ENCODE measurements at places on chromosomes 3 and 15. TPM values are rescaled to one million over a fixed set of nuclear protein-coding genes. Genes with fewer than 3 reads are reported as not detected.

DNA sequence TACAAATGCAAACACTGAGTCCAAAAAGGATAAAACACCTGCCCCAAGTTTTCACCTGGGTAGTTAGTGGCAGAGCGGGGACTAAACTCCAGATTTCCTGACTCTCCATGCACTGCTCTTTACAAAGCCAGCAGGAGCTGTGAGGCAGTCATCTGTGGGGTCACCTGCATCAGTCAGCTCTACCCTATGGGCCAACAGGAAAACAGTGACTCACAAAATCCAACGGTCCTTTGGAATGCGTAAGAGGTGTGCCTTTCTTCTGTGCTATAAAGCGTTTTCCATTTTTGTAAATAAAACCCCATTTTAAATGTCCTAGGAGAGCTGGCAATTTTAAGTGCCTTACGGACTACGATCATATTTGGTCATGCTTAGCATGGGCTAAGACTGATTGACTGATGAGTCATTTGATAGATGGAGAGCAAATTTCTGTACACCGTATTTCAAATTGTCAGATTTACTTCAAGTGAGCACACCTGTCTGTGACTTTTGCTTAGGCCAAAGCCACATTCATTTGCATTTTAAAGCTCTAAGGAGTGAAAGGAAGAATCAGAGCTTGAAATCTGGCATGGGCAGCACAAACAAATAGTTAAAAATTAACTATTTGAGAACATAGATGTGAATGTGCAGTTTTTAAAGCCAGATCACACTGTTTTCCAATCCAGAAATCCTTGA lies 4.4 kb upstream of the COL8A1 start:
- no peak for DNase-seq

- no peak for DNase-seq
These were observed 17.2 kb upstream of the ANKDD1A start for GRCh38 chr15:64894395-64895056.

- peak; percentile 7 for DNase-seq
These were observed 97.3 kb downstream of the DAPK2 start for GRCh38 chr15:63948971-63949370.

DNA sequence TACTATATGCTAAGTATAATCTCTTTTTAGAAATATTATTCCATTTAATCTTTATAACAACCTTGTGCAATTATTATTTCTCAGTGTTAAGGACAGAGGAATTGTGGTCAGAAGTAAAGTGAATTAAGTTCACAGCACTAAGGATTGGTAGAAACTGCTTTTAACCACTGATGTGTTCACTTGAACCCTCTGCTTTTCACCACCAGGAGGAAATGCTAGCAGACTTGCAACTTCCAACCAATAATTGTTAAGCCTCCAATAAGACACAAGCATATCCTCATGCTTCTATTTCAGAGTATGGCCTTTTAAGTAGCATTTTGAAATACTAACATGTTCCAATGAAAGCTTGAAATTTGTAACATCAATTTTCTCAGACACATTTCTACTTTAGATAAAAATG lies 527.4 kb downstream of the SI start:
- DNase-seq = no peak

DNA sequence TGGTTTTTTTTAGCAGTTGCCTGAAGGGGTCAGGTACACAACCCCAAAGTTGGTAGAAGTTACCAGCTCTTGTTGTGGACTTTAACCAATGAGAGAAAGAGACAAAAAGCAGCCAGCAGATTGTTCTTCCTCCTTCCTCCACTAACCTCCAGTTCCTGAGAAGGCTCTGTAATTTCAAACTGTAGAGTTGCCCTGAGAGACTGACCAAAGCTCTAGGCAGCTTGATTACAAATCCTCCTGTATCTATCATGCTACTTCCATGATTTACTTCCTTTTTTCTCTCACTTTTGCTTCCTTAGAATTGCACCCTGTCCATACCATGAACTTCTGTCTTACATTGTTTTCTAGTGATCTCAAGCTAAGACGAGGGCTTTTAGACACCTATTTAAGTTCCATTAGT lies 29.2 kb downstream of the NSUN3 start:
- DNase-seq = no peak

- DNase-seq = no peak
These were observed 246.1 kb downstream of the ZIC1 start for GRCh38 chr3:147655236-147655635.

GRCh38 chr3:23916152-23916885 lies 471 bp downstream of the NKIRAS1 start:
- no peak for DNase-seq

- DNase-seq = peak; percentile 42
These were observed 13.0 kb upstream of the TSEN2 start for GRCh38 chr3:12471241-12471640.

DNA sequence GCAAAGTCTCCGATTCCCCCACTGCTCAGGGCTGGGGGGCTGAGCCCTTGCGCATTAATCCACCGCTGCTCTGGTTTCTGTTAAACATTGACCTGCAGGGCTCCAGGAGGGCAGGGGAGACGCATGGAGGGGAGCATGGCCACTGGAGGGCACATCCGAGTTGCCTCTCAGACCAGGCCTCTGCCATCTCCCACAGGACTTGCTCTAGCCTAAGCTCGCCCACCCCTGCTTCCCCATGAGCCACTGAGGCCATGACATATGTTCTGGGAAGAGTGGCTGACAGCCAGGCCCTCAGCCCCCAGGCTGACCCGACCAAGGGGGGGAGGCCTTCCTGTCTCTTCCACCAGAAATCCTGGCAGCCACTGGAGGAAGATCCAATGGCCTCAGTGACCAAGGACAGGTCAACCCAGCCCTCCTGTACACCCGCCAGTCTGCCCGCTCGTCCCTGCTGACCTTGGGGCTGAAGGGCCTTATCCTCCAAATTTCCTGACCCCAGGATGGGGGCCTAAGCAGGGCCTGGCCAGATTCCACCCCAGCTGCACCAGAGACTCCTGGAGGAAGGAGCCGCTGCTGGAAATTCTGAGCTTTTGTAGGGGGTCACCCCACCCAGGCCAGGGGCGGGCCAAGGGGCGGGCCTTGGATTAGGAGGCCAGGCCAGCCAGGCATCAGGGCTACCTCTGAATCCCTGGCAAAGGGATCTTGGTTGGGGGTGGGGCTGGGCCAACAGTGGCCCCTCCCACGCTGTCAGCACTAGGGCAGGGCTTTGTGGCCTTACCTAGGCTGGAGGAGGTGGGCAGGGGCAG lies at the start of gene HYAL1:
TSS of gene HYAL1 (minus strand) at position 562 of the 803 bp plus-strand sequence. CDS start 618 bp downstream, outside the sequence.
- DNase-seq = no peak

DNA sequence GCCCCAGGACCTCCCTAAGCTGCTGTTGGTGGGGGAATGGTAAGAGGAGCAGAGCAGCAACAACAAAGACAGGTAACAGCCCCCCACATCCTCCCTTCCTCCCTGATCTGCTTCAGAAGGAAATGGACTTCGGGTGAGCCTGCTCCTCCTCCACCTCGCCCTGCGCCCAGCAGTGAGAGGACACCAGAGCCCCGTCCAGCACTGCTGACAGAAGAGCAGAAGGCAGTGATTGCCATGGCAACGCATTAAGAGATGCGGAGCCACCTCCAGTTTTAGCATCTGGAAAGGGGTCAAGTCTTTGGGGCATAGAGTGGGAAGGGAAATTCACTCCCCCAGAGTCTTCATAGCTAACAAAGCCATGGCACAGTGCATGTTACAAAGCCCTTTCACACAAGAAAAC lies 77.6 kb upstream of the HRH1 start:
- no peak for DNase-seq

DNA sequence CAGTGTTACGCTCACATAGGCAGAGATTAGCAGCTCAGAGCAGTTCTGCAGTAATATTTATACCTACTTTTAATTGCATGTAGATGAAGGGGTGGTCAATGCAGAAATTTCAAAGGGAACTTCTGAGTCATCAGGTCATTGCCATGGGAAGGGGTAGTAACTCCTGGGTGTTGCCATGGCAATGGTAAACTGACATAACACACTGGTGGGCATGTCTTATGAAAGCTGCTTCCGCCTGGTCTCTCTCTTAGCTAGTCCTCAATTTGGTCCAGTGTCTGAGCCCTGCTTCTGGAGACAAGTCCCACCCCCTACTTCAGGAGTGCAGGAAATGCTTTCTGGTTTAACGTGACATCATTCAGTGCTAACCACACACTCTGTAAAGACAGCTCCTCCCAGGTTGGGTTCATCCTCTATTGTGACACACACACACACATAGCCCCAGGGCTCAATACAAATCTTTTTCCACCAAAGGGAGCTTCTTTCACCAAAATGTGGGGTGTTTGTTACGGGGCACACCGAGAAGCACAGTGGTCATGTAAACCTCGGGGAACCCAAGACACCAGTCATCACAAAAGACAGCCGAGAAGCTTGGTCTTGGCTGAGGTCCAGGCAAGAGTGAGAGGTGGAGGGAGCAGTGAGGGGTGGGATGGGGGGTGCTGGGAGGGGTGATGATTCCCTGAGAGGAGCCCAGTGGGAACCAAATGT lies 74.5 kb downstream of the TLE3 start:
- peak; percentile 98 for DNase-seq

- peak; percentile 57 for DNase-seq
These were observed 348.6 kb downstream of the PLCL2 start for GRCh38 chr3:17233398-17233800.

GRCh38 chr3:11522953-11523571 lies 120.7 kb downstream of the VGLL4 start:
- DNase-seq = no peak

DNA sequence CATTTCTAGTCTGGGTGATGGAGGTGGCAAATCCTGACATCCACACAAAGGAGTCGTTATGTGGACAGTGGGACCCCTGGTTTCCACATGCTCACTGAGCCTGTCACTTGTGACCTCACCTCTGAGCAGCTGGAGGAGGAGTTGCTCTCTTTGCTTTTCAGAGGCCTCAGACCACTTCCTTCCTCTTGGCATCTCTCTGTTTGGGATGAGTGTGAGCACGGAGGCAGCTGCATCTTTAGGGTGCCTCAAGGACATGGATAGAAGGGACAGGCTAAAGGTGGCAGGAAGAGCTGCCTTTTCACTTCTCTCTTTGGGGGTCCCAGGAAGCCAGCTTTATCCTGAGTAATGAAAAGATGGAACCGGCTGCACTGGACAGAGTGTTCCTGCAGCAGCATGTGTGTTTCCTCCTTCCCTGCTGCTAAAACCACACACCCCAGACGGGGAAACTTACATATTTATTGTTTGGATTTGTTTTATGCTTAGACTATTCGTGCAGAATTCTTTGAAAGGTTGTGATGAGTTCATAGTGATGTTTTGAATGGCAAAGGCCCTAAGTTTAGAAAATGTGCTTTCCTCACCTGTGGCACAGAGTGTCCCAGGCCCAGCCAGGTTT lies 31.8 kb downstream of the GPR171 start:
- DNase-seq = no peak

DNA sequence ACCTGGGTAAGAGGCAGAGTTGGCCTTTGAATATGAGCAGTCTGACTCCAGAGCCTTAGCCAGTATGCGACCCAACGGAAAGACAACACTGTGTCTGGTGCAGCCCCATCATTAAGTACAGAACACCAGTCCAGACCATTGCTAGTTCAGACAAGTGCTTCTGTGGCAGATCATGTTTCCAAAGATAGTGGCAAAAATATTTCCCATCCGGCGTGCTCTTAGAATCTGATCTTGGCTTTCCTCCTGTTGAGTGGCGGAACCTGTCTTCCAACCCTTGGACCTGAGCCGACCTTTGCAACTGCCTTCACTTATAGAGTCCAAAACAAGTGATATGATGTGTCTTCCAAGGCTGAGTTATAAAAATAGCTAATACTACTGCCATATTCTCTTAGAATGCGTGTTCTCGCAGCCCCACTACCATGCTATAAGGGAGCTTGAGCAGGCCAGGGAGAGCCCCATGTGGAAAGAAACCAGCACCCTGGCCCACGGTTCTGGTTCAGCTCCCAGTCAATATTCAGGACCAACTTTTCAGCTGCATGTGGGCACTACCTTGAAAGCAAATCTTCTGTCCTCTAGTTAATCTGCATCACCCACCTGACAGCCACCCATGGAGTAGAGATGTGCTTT lies 322.4 kb upstream of the SLCO3A1 start:
- no peak for DNase-seq

GRCh38 chr3:171121801-171122200 lies 95.3 kb upstream of the SLC2A2 start:
- DNase-seq = peak; percentile 19

DNA sequence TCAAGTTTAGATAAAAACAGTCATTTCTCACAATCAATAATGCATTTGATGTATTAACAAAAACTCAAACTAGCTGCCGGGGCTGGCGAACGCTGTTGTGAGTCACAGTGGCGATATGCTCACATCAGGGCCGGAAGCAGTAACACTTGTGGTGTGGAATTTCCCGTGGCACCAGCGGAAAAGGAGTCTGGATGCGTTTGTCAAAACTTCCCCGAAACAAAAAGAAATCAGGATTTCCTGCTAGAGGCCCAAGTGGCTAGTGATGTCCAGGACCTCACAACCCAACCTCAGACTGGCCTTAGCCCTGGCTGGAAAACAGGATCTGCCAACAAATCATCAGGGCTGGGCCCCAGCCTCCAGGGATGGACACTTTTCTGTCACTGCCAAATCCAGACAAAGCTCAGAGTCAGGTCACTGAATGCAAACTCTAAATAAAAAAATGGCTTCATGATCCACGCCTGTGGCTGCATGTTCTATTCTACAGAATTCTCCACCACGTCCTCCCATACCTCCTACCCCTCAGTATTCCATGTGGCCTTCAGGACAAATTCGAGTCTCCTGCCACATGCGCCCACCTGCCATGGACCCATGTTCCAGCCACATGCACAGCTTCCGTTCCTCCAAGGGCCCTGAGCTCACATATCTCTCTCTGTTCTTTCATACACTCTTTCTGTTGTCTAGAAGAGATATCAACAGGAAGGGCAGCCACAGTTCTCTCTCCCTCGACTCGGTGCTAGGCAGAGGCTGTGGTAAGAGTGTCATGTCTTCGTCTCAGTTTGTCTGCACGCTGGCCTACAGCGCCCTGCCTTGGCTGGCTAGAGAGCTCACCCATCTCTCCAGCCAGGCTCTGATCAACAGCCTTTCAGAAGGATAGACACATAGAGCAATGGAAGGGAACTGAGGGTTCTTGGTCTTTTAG lies 35.4 kb downstream of the EHD4 start:
- peak; percentile 56 for DNase-seq

DNA sequence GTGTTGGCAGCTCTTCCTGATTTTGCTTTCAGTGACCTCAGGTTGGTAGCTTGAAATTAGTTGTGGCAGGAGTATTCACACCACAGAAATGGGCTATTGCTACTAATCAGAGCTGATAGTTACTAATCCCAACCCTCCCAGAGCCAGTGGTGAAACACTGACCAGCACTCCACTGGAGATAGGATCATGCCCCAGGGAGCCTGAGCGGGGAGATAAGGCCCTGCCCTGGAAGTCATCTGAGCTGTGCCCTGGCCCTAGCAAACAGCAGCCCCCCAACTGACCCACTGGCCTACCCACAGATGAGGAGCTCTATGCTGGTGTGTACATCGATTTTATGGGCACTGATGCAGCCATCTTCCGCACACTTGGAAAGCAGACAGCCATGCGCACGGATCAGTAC lies 9.4 kb upstream of the GNAT1 start:
- no peak for DNase-seq

The MINDY4B gene
- total RNA-seq = not detected

The CD200R1 gene
- 0.48 TPM for total RNA-seq

The ANKDD1A gene
- 8.1 TPM for total RNA-seq

The GOLGA8T gene
- not detected for total RNA-seq

The HTR3E gene
- total RNA-seq = not detected

The AADAC gene
- 0.49 TPM for total RNA-seq

The DPPA2 gene
- total RNA-seq = not detected

The KBTBD8 gene
- total RNA-seq = 6.2 TPM

The FMN1 gene
- 5.8 TPM for total RNA-seq

The NOX5 gene
- 2.9 TPM for total RNA-seq

The CHCHD4 gene
- 21.1 TPM for total RNA-seq

The P2RY13 gene
- total RNA-seq = not detected

The CISH gene
- total RNA-seq = 1.8 TPM

Data from RPMI7951 (cell line).